ENCODE measurements at places on chromosomes 16 and 17. TPM values are rescaled to one million over a fixed set of nuclear protein-coding genes. Genes with fewer than 3 reads are reported as not detected.

Gene KCNG4
- polyA plus RNA-seq = not detected

Gene APOBR
- polyA plus RNA-seq = 8.2 TPM

Gene TBC1D3G
- not detected for polyA plus RNA-seq

Gene KCNJ18
- polyA plus RNA-seq = not detected

Gene SLC5A10
- polyA plus RNA-seq = 0.30 TPM

Gene HEXIM1
- 36.1 TPM for polyA plus RNA-seq

Gene SLFN13
- 7.4 TPM for polyA plus RNA-seq

Gene CDK12
- polyA plus RNA-seq = 45.9 TPM

Gene DOC2A
- 4.2 TPM for polyA plus RNA-seq

Gene RFNG
- polyA plus RNA-seq = 42.1 TPM

Gene SEPTIN12
- polyA plus RNA-seq = not detected

Gene TBC1D3
- polyA plus RNA-seq = not detected

Gene KRT31
- not detected for polyA plus RNA-seq

Gene PRKCB
- polyA plus RNA-seq = 3.1 TPM

Gene ZNF750
- 0.18 TPM for polyA plus RNA-seq

Gene MT4
- not detected for polyA plus RNA-seq

Gene ZNF385C
- polyA plus RNA-seq = 1.4 TPM

Gene TNK1
- polyA plus RNA-seq = 7.4 TPM

Gene C1QTNF1
- polyA plus RNA-seq = 3.1 TPM

Gene SPATA22
- not detected for polyA plus RNA-seq

Gene GJD3
- polyA plus RNA-seq = 0.36 TPM

Gene CTRB2
- not detected for polyA plus RNA-seq

Gene TERB1
- polyA plus RNA-seq = 0.09 TPM
